Breast epithelium (tissue), 4 donors: ENCODE measurements at places on chromosomes 7 and 10. TPM values are rescaled to one million over a fixed set of nuclear protein-coding genes. Genes with fewer than 3 reads are reported as not detected.

DNA sequence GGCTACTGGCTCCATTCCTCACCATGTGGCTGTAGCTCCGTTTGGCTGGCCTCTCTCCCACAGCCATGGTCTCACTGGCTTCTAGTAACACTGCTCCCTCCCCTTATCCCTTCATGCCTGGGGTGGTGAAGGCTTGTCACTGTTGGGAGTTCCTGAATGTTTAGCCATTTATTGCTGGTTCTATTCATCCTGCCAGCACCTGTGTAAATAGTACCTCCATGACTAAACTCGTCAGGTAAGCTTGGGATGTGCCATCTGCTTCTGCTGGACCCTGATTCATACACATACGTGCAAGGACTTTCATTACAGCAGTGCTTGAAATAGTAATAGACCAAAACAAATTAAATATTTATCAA, 61.6 kb downstream of the CCDC71L start:
- DNase-seq = no peak

GRCh38 chr10:8594711-8595110, 540.2 kb downstream of the GATA3 start:
- DNase-seq = peak; percentile 61

- no peak for DNase-seq
Observed at GRCh38 chr7:142685877-142686508, 63.3 kb upstream of the PRSS1 start.

GRCh38 chr10:121217331-121217730, 366.2 kb downstream of the WDR11 start:
- no peak for DNase-seq

DNA sequence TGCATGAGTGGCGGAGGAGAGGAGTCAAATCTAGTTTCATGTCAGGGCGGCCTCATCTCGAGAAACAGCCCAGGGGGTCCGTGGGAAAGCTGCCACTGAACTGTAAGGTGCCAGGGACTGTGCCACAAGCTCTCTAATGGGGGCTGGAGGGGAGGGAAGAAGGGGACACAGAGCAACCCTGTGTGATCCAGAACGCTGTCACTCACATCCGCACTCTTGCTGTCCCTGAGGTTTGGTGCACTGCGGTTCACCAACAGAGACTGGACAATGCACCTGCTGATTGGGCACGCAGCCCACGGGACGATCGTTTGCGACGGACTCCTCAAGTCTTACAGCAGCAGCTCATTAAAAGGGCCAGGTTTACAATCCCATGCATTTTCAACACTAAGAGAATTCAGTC, 47.7 kb downstream of the AMZ1 start:
- DNase-seq = no peak

DNA sequence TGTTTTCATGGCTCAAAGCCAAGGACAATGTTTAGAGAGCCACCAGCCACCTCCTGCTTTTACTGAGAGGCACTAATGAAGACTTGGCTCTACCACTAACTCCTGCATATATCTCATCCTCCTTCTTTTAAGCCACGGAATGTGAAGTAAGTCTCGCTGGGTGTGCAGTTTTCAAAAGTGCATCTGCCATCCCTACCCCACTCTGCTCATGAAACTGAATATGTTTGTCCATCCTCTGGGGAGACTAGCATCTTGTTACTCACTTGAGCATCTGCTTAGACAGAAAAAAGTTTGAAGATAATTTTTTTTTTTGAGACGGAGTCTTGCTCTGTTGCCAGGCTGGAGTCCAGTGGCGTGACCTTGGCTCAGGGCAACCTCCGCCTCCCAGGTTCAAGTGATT, 40.8 kb downstream of the EPDR1 start:
- no peak for DNase-seq

DNA sequence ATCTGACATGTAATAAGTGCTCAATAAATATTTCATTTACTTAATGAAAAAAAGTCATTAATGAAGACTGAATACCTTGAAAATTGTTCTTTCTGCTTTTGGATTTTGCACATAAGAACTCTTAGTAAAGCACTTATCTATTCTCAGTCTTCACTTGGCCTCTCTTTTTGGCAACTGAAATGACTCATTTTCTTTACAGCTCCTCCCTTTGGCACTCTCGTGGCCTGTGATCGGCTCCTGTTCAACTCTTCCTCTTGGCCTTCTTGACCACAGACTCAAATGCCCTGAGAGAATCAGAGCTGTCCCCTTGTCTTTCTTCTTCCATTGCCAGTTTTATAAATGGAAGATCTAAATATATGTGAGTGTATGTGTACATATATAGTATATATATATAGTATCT, 54.2 kb downstream of the FOXP2 start:
- DNase-seq = no peak

DNA sequence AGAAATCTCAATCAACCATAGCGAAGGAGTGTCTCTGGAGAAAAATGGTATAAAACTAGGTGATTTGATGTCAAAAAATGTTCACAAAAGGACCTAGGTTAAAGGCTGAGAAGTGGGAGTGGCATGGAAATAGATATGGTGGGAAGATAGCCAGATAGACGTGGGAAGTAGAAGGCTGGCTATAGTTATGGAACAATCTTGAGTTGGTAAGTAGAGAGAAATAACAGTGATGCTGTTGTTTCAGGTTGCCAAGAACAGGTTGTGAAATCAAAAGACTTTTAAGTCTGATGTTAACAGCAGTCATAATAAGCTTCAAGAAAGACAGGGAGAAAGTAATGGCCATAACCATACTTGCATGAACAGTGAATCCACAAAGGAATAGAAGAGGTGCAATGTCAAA, 106.1 kb upstream of the RSU1 start:
- no peak for DNase-seq

DNA sequence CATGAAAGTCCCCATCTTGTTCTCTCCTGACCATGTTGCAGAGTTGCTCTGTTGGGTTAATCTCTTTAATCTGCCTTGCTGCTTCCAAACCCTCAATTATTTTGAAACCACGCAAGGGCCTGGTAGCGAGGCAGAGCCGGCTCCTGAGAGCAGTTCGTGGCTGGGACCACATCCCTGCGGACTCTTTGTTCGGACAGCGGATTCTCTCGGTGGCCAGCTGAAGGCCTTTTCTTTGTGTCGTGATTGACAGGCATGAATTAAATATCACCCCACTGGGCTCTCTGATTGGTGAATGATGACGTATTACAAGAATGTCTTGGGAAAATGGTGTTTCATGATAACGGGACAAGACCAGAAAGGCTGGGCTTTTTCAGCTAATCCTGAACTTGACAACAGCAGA, 66.9 kb upstream of the ARHGAP21 start:
- DNase-seq = no peak

GRCh38 chr7:115924411-115924810, 106.2 kb downstream of the TFEC start:
- DNase-seq = no peak

DNA sequence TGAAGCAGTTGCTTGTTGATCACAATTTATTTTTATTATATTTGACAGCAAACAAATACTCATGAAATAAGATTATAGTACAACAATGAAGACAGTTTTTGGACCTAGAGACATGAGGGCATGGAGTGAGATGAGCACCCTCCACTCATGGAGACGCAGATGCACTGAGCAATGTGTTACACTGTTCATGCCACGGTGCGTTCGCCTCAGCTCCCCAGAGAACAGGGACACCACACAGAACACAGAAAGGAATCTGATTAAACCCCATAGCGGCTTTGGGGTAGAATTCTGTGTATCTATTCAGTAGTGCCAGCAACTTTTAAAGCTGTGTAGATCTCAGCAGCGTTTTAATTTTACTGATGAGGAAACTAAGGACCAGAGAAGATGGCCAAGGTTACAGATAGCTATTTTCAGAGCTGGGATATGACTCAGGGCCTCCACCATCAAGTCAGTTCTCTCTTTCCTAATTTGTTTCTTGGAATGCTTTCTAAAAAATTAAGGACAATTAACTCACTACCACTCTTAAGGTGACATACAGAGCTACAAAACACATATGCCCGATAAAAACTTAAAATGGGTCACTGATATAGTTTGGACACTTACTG, 33.6 kb downstream of the FAM25A start:
- no peak for DNase-seq

- no peak for DNase-seq
Observed at GRCh38 chr7:100091411-100092181, 2.8 kb downstream of the COPS6 start.

GRCh38 chr7:102262546-102262945, 24.1 kb upstream of the SH2B2 start:
- no peak for DNase-seq

GRCh38 chr7:141820067-141820466, 21.2 kb downstream of the PRSS37 start:
- no peak for DNase-seq

GRCh38 chr7:100034871-100035510, 14.6 kb upstream of the ZSCAN21 start:
- DNase-seq = no peak

DNA sequence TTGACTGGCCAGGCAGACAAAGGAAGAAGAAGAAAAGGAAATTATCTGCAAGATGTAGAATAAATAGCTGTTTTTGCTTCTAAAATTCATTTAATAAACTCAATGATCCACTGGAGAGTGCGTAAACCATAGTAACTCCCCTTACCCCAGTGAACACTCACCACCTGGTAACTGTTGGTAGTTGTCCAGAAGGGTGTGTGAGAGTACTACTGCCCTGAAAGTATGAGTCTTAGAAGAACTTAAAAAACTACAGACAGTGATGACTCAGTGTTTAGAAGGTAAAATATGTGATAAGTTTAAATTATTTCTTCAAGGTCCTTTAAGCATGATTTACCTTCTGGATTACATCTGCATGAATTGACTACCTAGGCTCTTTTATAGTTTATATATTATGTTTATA, 53.0 kb upstream of the SEMA3A start:
- no peak for DNase-seq

DNA sequence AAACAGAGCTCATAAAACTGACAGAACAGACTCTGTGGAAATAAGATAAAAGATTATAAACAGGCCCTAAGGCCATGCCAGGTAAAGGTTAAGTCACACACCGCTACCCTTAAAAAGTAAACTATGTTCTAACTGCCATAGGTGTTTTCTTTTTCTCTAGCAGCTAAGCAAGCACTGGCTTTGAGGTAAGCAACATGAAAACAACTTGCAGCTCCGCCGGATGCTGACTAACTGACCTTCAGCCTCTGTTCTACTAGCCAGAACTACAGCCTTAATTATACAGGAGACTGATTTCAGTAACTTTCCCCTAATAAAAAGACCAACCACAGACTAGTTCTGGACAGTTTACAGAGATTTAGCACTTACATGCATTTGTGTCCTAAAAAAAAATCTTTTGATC, 708.3 kb downstream of the CCSER2 start:
- DNase-seq = no peak

The RBP3 gene
- not detected for total RNA-seq

The GNAT3 gene
- total RNA-seq = not detected

The NUTM2A gene
- 2.9 TPM for total RNA-seq

The LRRC17 gene
- total RNA-seq = 19.3 TPM

The CAV2 gene
- 311 TPM for total RNA-seq

The FOXI2 gene
- total RNA-seq = 0.16 TPM

The SPDYE8 gene
- not detected for total RNA-seq

The ARHGAP22 gene
- total RNA-seq = 8.2 TPM
